Cardiac muscle cell (in vitro differentiated cells and primary cell): ENCODE measurements at places on chromosomes 6 and 20.

- no peak for DNase-seq
- H3K27me3 ChIP-seq: no peaks in the 10 kb centered on the region
- no peak overlapping the region for H3K27ac ChIP-seq
- no peaks in the 10 kb centered on the region for H3K36me3 ChIP-seq
Observed at GRCh38 chr6:150673720-150674346, 74.1 kb downstream of the PLEKHG1 start.

DNA sequence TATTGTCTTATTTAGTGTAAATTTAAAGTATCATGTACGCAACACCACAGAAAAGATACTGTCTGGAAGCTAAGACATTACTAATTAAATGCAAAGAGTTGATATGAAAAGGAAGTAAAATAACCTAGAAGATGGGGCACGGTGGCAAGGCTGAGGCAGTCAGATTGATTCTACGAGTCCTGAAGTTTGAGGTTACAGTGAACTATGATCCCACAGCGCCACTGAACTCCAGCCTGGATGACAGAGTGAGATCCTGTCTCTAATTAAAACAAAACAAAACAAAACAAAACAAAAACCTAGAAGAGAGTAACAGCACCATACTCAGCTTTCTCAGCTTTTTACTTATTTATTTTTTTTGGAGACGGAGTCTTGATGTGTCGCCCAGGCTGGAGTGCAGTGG, 199.0 kb downstream of the PRKN start:
- no peaks in the 10 kb centered on the region for H3K4me1 ChIP-seq
- no peaks in the 10 kb centered on the region for H3K36me3 ChIP-seq
- H3K27ac ChIP-seq: no peak overlapping the region
- DNase-seq: no peak

GRCh38 chr6:5992551-5993225, 14.0 kb downstream of the NRN1 start:
- H3K27ac ChIP-seq: no peak overlapping the region
- H3K27me3 ChIP-seq: peaks cover 78% of the 10 kb centered on the region
- no peaks in the 10 kb centered on the region for H3K36me3 ChIP-seq
- H3K4me1 ChIP-seq: peaks cover 10% of the 10 kb centered on the region

- H3K4me3 ChIP-seq: no peak overlapping the region
- peak; percentile 37 for DNase-seq
- no peaks in the 10 kb centered on the region for H3K36me3 ChIP-seq
- no peak overlapping the region for H3K27ac ChIP-seq
Observed at GRCh38 chr6:40545954-40546353, 41.2 kb downstream of the LRFN2 start.

- H3K4me1 ChIP-seq: no peaks in the 10 kb centered on the region
- no peaks in the 10 kb centered on the region for H3K36me3 ChIP-seq
- DNase-seq: peak; percentile 15
- no peak overlapping the region for H3K4me3 ChIP-seq
Observed at GRCh38 chr6:39623750-39624149, 101.5 kb downstream of the KIF6 start.

DNA sequence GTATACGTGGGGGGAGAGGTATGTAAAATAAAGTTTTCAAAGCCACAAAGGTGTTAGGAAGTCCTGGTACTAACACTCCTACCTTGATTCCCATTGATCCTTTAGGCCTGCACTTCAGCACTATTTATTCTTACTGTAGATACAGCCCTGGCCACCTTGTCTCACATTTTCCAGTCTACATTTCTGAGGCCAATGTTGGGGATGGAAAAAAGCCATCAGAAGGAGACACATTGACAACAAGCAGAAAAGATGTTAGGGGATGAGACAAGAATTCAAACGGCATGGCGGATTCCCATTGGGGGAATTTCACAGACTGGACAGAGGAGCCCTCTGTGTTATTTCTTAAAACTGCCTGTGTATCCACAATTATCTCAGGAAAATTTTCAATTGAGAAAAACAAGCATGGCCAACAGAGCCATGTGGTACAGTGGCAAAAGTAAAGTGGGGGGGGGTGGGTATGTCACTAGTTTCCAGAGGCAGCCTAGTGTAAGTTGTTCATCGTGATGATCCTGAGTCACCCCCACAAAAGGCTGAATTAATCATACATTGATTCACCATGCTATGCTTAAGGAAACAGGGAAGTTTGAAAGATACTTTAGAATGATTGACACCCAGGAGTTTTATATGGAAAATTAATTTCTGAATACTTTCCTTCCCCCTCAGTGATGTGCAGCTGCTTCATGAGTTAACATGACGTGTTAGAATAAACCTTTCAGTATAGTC, 40.5 kb downstream of the RREB1 start:
- H3K27me3 ChIP-seq: no peaks in the 10 kb centered on the region
- H3K27ac ChIP-seq: peak overlapping the region; percentile 86
- peaks cover 67% of the 10 kb centered on the region for H3K4me1 ChIP-seq
- H3K36me3 ChIP-seq: no peaks in the 10 kb centered on the region
- no peak overlapping the region for H3K4me3 ChIP-seq

DNA sequence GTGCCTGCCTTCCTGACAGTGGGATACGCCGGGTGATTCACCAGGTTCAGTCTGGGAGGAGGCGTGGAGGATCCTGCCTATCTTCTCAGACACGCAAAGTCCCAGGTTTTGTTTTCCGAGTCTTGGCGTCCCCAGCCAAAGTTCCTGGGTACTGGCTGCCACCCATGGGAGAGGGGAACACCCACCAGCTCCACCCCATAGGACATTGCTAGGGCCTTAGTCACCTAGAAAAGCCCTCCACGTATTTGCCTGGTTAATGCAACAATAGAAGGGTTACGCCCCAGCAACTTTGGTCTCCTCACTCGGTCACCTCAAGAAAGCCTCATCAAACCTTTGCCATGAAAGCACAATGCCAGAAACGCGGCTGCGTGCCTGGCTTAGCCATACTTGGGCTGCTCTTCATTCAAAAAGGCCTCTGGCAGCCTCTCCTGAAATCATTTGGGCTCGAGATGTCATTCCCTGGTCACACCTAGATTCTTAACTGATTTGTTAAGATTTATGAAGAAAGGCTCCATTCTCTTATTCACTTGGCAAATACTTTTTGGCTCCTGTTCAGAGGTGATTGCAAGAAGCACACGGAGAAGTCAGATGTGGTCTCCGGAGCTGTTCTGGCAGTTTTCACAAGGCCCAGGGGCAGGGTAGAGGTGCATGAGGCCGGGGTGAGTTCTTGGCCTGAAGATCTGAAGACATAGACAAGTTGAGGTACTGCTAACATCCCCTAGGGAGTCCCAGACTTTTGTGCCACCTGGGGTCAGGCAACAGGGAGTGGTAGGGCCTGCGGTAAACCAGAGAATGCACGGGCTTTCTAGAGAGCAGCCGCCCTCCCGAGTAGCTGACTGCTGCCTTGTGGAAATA, 35.5 kb upstream of the ZNF133 start:
- no peak for DNase-seq
- no peaks in the 10 kb centered on the region for H3K27me3 ChIP-seq
- H3K27ac ChIP-seq: no peak overlapping the region
- H3K4me1 ChIP-seq: no peaks in the 10 kb centered on the region

GRCh38 chr6:148192310-148192709, 150.3 kb upstream of the SASH1 start:
- no peaks in the 10 kb centered on the region for H3K4me1 ChIP-seq
- DNase-seq: peak; percentile 87
- H3K36me3 ChIP-seq: no peaks in the 10 kb centered on the region
- H3K4me3 ChIP-seq: no peak overlapping the region

GRCh38 chr6:99885051-99885450, 109.0 kb downstream of the MCHR2 start:
- no peaks in the 10 kb centered on the region for H3K4me1 ChIP-seq
- DNase-seq: no peak
- no peaks in the 10 kb centered on the region for H3K27me3 ChIP-seq
- no peak overlapping the region for H3K4me3 ChIP-seq
- H3K36me3 ChIP-seq: no peaks in the 10 kb centered on the region

- DNase-seq: no peak
- no peak overlapping the region for H3K27ac ChIP-seq
- H3K36me3 ChIP-seq: peaks cover 20% of the 10 kb centered on the region
- H3K27me3 ChIP-seq: peaks cover 11% of the 10 kb centered on the region
- H3K4me3 ChIP-seq: no peak overlapping the region
- peaks cover 9% of the 10 kb centered on the region for H3K4me1 ChIP-seq
Observed at GRCh38 chr20:45409521-45410272, 1.6 kb downstream of the DBNDD2 start.

GRCh38 chr6:138673346-138674014, 100.1 kb upstream of the CCDC28A start:
- no peaks in the 10 kb centered on the region for H3K4me1 ChIP-seq
- no peak for DNase-seq
- H3K4me3 ChIP-seq: no peak overlapping the region
- H3K27ac ChIP-seq: no peak overlapping the region
- no peaks in the 10 kb centered on the region for H3K27me3 ChIP-seq

DNA sequence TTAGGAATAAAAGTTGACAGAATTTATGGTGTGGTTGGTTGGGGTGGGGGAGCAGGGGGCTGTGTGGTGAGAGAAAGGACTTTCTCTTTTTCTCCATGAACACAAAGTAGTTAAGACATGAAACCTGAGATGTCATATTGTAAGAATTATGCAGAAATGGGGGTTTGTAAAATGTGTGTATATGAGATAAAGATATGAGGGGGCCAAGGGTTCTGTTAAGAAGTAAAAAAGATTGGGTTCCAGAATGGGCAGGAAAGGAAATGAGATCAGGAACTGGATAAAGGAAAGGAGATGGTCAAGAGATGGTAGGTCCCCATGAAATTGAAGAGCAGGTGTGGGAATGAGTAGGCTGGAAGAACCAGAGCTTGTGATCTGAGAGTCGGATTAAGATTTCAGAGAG, 9.7 kb downstream of the RNF146 start:
- DNase-seq: no peak
- no peaks in the 10 kb centered on the region for H3K4me1 ChIP-seq

- H3K36me3 ChIP-seq: no peaks in the 10 kb centered on the region
- H3K4me1 ChIP-seq: peaks cover 5% of the 10 kb centered on the region
- DNase-seq: no peak
- no peaks in the 10 kb centered on the region for H3K27me3 ChIP-seq
- no peak overlapping the region for H3K4me3 ChIP-seq
Observed at GRCh38 chr6:56771929-56772607, 129.4 kb upstream of the DST start.

- no peaks in the 10 kb centered on the region for H3K27me3 ChIP-seq
- peak overlapping the region; percentile 76 for H3K4me3 ChIP-seq
- peaks cover 35% of the 10 kb centered on the region for H3K4me1 ChIP-seq
- peak overlapping the region; percentile 97 for H3K27ac ChIP-seq
- no peak for DNase-seq
Observed at GRCh38 chr6:7543789-7544424, 2.4 kb downstream of the DSP start.

DNA sequence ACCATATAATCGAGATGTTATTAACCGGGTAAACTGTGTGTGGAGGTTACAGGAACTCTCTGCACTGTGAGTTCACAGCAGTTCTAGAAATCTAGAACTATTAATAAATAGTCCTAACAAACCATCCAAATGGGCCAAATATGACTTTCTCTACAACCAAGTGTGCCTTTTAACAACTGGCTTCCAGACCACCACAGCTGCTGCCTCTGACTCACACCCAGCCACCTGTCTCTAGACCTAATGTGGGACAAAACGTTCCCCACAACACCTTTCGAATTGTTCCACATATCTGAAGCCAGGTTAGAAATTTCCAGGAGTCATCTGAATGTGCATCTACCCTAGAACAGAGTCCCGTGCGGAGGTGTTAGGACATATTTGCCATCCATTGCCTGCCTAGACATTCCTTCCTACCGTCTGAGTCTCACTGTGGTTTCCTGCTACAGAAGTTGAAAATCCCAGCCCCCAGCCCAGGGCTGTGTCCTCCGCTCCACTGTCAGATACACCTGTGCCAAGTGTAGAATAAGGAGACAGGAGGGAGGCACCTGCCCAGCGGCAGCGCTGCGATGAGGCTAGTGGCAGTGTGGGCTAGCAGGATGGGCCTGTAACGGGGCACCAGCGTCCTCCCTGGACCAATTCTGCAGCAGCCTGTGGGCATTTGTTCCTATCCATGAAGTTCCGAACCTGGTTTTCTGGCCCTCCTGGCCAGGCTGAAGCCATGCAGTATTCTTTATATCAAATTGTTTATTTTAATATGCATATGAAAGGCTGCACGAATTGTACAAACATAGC, 28.5 kb upstream of the MAP3K4 start:
- H3K27me3 ChIP-seq: no peaks in the 10 kb centered on the region
- no peak overlapping the region for H3K4me3 ChIP-seq
- no peak overlapping the region for H3K27ac ChIP-seq
- H3K4me1 ChIP-seq: no peaks in the 10 kb centered on the region
- H3K36me3 ChIP-seq: no peaks in the 10 kb centered on the region

- peak overlapping the region; percentile 2 for H3K27ac ChIP-seq
- peaks cover 21% of the 10 kb centered on the region for H3K4me1 ChIP-seq
- DNase-seq: no peak
- no peak overlapping the region for H3K4me3 ChIP-seq
- no peaks in the 10 kb centered on the region for H3K36me3 ChIP-seq
Observed at GRCh38 chr6:34938268-34938667, 49.2 kb downstream of the ANKS1A start.

DNA sequence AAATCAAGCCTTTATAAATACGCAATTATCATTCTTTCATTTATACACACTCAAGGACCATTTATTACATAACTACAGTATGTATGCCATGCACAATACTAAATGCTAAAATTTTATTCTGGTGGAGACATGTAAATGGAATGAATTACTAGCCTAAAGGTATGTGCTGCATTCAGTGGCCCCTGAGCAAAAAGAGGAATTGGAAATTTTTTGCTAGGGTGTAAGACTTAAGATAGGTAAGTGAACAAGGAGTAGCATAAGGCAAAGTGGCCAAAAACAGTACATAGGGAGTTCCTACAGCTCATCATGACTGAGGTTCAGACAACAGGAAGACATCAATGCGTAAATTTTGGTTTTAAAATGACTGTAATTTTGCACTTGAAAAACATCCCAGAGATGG, 2.3 kb upstream of the MTFR2 start:
- H3K4me3 ChIP-seq: no peak overlapping the region
- no peaks in the 10 kb centered on the region for H3K4me1 ChIP-seq
- no peaks in the 10 kb centered on the region for H3K27me3 ChIP-seq
- peaks cover 3% of the 10 kb centered on the region for H3K36me3 ChIP-seq
- DNase-seq: no peak
- no peak overlapping the region for H3K27ac ChIP-seq
